ENCODE measurements at places on chromosomes 2 and 18.

- no peak for DNase-seq
Observed at GRCh38 chr2:221816566-221816965, 244.5 kb upstream of the EPHA4 start.

DNA sequence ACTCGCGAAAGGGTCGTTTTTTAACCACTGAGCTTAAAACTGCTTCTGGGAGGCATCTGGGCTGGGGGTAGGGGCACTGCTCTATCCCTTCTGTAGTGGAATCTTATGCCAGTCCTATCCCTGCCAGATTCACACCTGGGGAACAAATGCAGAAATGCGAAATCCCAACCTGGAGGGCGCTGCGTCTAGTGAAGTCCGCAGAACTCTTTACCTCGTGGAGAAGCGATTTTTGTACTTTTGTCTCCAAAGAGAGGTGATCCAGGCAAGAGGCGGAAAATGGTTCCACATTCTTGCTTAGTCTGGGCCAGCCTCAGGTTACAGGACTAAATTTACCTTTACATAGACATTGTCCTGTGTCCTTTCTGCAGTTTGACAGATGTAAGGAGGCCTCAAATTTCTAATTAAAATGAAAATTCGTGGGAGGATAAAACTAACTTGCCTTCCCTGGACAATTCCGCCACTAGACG is 10.4 kb downstream of the TBR1 start:
- DNase-seq, result no peak

GRCh38 chr2:88307817-88308216 is 137.7 kb downstream of the THNSL2 start:
- DNase-seq, result peak; percentile 21

GRCh38 chr2:177036747-177037146 is 175.8 kb upstream of the HNRNPA3 start:
- DNase-seq, result no peak

GRCh38 chr2:15152382-15152781 is 408.8 kb downstream of the NBAS start:
- DNase-seq, result no peak

DNA sequence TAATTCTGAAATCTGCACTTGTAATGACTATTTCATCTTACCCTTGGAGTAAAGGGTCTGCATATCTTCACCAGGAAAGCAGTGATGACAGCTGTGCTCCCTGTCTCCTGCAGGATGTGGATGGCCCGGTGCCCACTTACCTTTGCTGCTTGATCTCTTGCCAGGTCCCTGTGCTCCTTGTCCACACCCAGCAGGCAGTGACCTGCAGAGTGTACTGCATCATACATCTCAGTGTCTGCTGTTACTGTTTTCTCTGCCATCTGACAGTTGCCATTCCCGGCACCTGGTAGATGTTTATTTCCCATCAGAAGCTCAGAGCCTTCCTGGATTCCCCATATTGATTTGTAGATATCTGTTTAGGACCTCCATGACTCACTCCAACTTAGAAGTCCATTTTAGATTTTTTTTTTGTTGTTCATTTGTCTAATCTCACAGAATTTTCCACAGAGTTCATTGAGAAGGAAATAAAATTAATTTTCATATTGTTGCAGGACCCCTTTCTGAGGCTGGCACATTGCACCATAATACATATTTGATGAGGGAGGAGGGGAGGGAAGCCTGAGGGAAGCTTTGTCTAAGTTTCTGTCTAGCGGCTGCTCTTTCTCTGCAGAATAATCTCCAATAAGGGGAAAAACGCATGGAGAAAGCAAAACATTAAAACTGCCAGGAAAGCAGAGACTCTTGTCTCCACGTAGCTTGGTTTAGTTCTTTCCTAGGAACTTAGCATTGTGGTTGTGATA is 697.5 kb upstream of the RAB6C start:
- no peak for DNase-seq

- DNase-seq, result no peak
Observed at GRCh38 chr2:189601043-189601442, 20.5 kb upstream of the SLC40A1 start.

DNA sequence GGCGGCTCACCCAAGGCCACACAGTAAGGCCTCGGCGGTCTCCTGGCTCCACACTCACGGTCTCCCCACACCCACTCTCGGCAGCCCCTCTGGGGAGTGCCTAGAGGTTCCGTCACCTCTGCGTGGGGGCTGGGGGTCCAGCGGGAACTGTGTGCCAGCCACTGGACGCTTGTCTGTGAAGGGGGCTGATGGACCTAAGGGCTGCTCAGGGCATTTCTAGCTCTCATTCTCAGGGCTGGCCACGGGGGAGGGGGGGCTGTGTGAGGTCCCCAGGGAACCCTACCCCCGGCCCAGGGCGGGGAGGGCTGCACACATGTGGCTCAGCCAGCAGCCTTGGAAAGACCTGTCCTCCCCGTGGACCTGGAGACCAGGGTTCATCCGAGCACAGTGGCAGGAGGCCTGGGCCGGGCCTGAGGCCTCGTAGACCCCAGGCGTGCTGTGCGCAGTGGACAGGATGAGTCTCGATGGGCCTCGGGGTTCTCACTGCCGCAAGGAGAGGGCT is 27.1 kb upstream of the ODC1 start:
- DNase-seq, result no peak

DNA sequence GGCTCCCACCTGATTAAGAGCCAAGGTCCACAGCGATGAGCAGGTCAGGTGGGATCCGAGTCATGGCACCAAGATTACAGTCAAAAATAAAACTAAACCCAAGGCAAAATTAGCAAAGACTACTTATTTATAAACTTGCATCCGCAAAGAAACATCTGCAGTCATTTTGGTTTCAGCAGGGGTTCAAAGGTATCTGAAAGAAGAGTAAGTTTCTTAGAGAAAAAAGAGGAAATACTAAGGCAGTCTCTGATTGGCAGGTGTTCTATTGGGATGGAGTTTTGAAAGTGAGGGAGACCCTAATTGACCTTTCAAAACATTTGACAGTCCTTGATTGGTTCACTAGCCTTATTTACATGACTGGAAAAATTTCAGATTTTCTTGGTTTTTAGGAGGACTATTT is 11.0 kb upstream of the PLB1 start:
- no peak for DNase-seq

- DNase-seq, result no peak
Observed at GRCh38 chr2:113135317-113135716, 7.9 kb downstream of the IL1RN start.

GRCh38 chr2:96891591-96892333 is 21.9 kb upstream of the SEMA4C start:
- no peak for DNase-seq

GRCh38 chr18:63850020-63850419 is 37.5 kb upstream of the SERPINB2 start:
- no peak for DNase-seq

GRCh38 chr2:179952658-179953057 is 54.4 kb downstream of the CWC22 start:
- DNase-seq, result no peak

DNA sequence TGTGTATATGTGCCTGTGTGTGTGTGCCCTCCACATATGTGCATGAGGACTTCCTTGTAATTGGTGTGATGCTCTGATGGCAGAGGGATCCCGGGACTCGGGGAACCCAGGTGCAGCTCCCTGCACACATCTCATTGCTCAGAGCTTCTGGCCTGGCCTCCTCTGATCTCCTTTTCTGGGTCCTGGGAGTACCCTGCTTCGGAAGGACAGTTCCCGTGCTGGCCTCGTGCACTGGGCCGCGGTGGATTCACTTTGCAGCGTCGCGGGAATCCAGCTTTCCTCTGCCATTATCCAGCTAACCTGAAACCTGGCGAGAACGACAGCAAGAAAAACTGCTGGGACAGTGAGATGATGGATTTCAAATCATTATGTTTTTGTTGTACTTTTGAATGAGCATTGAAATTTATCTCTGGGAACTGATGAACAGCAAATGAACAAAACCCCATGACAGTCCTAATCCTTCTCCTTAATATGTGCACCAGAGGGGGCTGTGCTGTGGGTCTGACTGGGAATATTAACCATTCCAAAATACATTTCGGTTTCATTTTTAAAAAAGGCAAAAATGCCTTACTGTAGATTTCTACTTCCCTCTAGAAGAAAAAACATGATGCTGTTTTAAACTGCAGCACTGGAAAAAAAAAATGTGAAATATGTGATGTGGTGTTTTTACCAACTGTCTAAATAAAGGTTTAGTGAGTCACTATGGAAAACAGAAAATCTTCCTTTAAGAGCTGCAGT is 78.2 kb downstream of the PTGR3 start:
- DNase-seq, result no peak

- DNase-seq, result no peak
Observed at GRCh38 chr2:1900732-1901131, 156.4 kb upstream of the PXDN start.

GRCh38 chr2:4915357-4915756 is 776.8 kb upstream of the SOX11 start:
- no peak for DNase-seq

DNA sequence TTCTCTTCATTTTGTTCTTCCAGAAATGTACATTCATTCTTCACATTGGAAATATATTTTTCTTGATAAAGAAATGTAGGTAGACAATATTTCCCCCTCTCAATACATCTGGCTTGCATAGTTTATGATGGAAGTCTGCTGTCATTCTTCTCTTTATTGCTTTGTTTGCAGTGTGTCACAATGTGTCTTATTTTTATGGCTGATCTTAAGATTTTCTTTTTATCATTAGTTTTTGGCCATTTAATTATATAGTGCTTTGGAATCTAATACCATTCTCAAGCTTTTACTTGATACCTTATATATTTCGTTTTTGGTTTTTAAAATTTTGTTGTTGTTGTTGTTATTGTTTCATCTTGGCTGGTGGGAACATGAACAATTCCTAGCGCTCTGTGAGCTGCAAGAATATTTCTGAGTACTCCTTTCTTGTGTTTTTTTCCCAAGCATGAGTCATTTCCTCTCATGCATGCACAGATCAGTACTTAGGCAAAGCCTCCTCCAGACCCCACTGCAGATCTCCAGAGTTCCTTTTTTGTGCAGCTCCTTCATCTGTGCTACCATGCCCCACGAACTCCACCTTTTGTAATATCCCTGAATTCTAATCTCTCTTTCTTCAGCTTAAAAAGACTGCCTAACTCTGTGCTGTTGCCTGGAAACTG is 13.7 kb upstream of the MMADHC start:
- no peak for DNase-seq

DNA sequence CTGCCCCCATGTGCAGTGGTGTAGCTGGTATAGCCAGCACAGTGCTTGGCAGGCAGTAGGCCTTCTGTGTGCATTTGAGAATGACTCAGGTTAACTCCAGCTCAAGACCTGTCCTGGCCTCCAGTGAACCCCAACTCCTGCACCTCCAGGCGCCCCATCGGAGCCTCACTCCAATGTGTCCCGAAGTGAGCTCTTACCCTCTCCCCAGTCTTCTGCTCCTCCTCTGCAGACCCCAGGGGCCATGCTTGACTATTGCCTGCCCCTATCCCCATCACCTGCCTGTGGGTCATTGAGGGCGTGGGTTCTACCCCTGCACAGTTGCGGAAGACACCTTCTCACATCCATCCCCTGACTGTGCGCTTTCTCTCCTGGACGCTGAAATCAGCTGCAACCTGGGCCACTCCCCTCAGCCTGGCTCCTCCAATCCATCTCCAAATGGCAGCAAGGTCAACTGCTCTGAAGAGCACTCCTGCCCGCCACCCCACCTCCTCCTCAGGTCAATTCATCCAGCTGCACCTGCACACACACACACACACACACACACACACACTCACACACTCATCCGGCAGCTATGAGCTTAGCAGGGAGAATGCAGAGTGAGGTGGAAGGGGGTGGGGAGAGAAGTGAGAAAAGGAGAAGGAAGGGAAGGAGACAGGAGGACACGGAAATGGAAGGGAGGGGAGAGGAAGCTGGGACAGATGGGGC is 130.3 kb upstream of the GLI2 start:
- DNase-seq, result no peak

- no peak for DNase-seq
Observed at GRCh38 chr18:74050807-74051206, 96.8 kb downstream of the FBXO15 start.

DNA sequence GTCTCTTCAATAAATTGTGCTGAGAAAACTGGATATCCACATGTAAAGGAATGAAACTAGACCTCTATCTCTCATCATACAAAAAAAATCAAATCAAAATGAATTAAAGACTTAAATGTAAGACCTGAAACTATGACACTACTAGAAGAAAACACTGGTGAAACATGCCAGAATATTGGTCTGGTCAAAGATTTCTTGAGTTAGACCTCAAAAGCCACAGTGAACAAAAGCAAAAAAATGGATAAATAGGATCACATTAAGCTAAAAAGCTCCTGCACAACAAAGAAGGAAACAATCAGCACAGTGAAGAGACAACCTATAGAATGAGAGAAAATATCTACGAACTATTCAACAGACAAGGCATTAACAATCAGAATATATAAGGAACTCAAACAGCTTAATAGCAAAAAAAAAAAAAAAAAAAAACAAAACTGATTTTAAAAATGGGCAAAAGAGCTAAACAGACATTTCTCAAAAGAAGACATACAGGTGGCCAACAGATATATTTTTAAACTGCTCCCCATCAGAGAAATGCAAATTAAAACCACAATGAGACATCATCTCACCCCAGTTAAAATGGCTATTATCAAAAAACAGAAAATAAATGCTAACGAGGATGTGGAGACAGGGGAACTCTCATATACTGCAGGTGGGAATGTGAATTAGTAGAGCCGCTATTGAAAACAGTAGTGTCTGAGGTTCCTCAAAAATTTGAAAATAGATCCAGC is 66.3 kb downstream of the NCKAP1 start:
- DNase-seq, result no peak

DNA sequence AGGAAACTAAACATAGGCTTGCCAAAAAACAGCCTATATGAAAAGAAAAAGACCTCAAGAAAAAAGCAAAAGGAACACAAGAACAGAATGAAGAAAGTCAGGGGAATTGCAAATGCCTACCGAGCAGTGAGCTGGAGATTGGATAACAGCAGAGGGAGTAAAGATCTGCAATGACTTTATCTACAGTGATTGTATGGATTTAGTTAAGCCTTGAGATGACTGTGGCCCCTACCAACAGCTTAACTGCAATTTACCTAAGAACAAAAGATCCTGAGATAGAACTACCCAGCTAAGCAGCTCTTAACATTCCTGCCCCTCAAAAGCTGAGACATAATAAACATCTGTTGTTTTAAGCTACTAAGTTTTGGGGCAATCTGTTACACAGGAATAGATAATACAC is 20.5 kb downstream of the LNPK start:
- no peak for DNase-seq

GRCh38 chr2:169361706-169362117 is 622 bp downstream of the LRP2 start:
- peak; percentile 22 for DNase-seq

DNA sequence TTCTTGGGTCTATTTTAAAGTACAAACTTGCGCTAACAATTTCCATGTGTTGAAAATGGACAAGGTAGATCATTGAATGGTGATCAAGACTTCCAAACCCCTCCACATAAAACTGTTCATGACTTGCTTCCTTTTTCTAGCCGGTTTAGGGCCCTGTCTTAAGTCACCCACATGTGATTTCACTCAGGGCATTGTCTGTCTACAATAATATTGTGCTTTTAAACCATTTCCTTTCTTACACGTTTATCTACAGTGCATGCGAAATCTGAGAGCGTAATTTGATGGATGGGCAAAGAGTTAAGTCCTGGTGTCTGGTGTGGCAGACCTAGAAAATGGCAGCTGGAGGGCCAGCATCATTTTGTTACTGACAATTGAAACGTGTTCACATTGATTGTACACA is 2.0 kb upstream of the ZNF516 start:
- DNase-seq, result no peak

Data from activated T-cell treated with anti-CD3 and anti-CD28 coated beads, Interleukin-2, amount 50 U/mL, for 72 hours (primary cell).